ENCODE measurements at places on chromosomes 1 and 21. TPM values are rescaled to one million over a fixed set of nuclear protein-coding genes. Genes with fewer than 3 reads are reported as not detected.

Gene TMEM269
- polyA plus RNA-seq, result 0.06 TPM

Gene HSD3B2
- not detected for polyA plus RNA-seq

Gene TXLNA
- 8.7 TPM for polyA plus RNA-seq

Gene UBXN10
- polyA plus RNA-seq, result 0.18 TPM

Gene NEGR1
- polyA plus RNA-seq, result 0.70 TPM

Gene TBX19
- polyA plus RNA-seq, result 1.7 TPM

DNA sequence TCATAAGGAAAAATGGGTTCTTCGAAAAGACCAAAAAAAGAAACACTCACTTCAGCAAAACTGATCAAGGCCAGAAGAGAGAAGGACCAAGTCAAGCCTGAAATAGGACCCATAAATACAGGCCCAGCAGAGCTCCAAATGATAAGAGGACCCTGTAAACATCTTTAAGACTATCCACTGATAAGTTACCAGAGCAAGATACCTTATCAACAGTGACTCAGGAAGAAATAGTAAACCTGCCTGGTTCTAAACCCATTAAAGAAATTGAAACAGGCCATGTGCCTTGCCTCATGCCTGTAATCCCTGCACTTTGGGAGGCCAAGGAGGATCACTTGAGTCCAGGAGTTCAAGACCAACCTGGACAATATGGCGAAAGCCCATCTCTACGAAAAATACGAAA, 81.8 kb upstream of the ERRFI1 start:
- H3K27me3 ChIP-seq, result no peaks in the 10 kb centered on the region
- no peak overlapping the region for H3K27ac ChIP-seq
- peaks cover 9% of the 10 kb centered on the region for H3K4me1 ChIP-seq
- no peak for DNase-seq

DNA sequence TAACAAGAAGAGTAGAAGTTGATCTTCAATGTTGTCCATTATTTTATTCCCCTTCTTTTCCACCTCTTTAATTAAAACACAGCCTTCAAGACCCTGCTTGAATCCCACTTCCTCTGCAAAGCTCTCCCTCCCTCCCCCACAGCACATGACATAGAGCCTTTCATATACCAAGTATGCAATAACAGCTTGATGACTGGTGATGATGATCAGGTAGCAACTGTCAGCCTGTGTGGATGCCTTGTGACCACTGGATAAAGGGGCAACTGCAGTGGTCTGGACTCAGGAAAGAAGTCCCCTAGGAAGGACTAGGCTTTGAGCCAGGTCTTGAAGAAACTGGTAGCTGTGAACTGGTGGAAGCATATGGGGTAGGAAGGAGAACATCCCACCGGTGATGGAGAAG, 53.8 kb upstream of the PRDX6 start:
- H3K27ac ChIP-seq, result no peak overlapping the region
- H3K36me3 ChIP-seq, result peaks cover 1% of the 10 kb centered on the region
- peaks cover 36% of the 10 kb centered on the region for H3K4me1 ChIP-seq

- H3K4me1 ChIP-seq, result no peaks in the 10 kb centered on the region
- no peak overlapping the region for H3K4me3 ChIP-seq
These were observed 138.6 kb upstream of the CAMK1G start for GRCh38 chr1:209444961-209445360.

GRCh38 chr1:199706826-199707606, 320.5 kb upstream of the NR5A2 start:
- no peaks in the 10 kb centered on the region for H3K27me3 ChIP-seq
- no peak overlapping the region for H3K4me3 ChIP-seq
- H3K36me3 ChIP-seq, result no peaks in the 10 kb centered on the region
- H3K27ac ChIP-seq, result no peak overlapping the region
- no peaks in the 10 kb centered on the region for H3K4me1 ChIP-seq

GRCh38 chr1:167518331-167518700, at the start of gene CD247:
TSS of gene CD247 (minus strand) at chr1:167518529. CDS start at chr1:167518465, 64 bp downstream.
- H3K4me3 ChIP-seq, result peak within 1 kb of the TSS; percentile 69
- no peaks in the 10 kb centered on the region for H3K4me1 ChIP-seq
- H3K36me3 ChIP-seq, result no peaks in the 10 kb centered on the region
- no peaks in the 10 kb centered on the region for H3K27me3 ChIP-seq

GRCh38 chr1:77027847-77028246, 160.6 kb downstream of the ST6GALNAC5 start:
- no peak overlapping the region for H3K4me3 ChIP-seq
- H3K27ac ChIP-seq, result no peak overlapping the region
- no peak for DNase-seq
- no peaks in the 10 kb centered on the region for H3K27me3 ChIP-seq
- H3K4me1 ChIP-seq, result no peaks in the 10 kb centered on the region

Measured in spleen (tissue), 13 donors.